Cortex of kidney (tissue), 1 donor: ENCODE measurements at places on chromosomes 2 and 18.

DNA sequence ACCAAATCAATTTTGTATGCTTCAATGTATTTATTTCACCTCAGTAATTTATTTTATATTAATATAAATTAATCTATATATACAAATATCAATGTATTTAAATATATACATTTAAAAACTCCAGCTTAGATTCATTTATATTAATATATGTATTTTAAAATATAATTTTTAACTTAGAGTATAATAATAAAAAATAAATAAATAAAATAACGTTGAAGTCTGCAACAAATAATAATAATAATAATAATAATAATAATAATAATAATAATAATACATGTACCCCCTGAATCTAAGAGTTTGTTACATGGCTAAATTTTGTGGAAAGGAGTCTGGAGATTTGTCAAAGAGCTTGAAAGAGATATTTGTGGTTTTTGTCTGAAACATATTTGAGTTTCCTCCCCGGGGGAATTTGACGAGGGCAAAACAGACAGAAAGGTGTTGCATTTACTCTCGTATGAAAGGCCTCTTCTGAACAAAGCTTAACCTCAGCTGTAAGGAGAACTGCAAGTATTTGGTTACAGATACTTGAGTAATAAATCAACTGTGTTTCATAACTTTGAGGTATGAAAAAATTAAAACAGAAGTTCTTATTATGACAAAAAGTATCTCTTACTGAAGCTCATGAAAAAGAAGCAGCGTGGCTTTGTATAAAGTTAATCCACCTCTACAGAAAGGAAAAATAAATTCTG, 93.4 kb downstream of the CDH19 start:
- no peak for DNase-seq

- DNase-seq, result no peak
Observed at GRCh38 chr2:209579230-209579749, 155.4 kb downstream of the MAP2 start.

- DNase-seq, result no peak
Observed at GRCh38 chr18:41501848-41502247, 453.2 kb upstream of the PIK3C3 start.

- DNase-seq, result no peak
Observed at GRCh38 chr2:207640160-207640559, 15.0 kb upstream of the METTL21A start.

DNA sequence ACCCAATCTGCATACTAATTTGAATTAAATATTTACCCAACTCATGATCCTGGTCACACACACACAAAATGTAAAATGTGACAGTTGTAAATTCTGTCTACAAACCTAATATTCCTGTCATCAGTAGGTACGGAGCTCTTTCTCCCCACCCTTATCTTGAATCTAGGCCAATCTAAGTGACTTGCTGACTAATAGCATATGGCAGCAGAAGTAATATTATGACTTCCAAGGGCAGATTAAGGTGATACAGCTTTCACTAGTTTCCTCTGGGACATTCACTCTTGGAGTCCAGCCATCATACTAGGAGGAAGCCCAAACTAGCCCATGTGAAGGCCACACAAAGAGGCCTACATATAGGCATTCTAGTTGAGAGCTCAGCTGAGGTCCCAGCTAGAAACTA, 89.4 kb downstream of the TMEM131 start:
- DNase-seq, result no peak

- no peak for DNase-seq
Observed at GRCh38 chr2:19890104-19890503, 11.7 kb downstream of the TTC32 start.

GRCh38 chr2:84532291-84532690, 16.0 kb downstream of the DNAH6 start:
- DNase-seq, result no peak

- DNase-seq, result no peak
Observed at GRCh38 chr2:152615177-152615576, 102.1 kb downstream of the PRPF40A start.

- DNase-seq, result no peak
Observed at GRCh38 chr2:102780467-102780866, 18.6 kb downstream of the TMEM182 start.

DNA sequence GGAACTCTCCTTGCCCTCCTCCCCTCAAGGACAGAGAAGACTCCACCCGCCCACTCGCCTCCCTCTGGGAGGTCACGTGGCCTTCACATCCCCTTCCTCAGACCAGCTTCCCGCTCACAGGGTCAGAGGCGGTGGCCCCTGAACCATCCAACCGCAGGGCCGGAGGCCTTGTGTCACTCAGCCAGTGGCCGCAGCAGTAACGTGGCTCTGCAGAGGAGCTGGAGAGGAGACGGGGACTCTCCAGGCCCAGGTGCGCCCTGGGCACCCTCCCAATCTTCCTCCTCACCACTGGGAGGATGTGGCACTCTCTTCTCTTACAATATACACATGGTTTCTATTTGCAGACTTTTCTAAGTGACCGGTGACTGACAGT, 161.7 kb downstream of the TWIST2 start:
- no peak for DNase-seq
